GM12892 (cell line): ENCODE measurements at places on chromosomes 13 and 19.

- no peak for DNase-seq
These were observed 95.5 kb downstream of the OXGR1 start for GRCh38 chr13:96898646-96899254.

DNA sequence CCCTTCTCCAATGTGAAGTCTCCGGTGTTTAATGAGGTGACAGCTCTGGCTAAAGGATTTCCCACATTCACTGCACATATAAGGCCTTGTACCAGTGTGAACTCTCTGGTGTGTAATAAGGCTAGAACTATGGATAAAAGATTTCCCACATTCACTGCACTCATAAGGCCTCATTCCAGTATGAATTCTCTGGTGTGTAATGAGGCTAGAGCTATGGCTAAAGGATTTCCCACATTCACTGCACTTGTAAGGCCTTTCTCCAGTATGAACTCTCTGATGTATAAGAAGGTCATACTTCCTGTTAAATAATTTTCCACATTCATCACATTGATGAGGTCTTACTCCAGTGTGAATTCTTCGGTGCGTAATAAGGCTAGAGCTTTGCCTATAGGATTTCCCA, 5.9 kb downstream of the ZNF256 start:
- DNase-seq: no peak

DNA sequence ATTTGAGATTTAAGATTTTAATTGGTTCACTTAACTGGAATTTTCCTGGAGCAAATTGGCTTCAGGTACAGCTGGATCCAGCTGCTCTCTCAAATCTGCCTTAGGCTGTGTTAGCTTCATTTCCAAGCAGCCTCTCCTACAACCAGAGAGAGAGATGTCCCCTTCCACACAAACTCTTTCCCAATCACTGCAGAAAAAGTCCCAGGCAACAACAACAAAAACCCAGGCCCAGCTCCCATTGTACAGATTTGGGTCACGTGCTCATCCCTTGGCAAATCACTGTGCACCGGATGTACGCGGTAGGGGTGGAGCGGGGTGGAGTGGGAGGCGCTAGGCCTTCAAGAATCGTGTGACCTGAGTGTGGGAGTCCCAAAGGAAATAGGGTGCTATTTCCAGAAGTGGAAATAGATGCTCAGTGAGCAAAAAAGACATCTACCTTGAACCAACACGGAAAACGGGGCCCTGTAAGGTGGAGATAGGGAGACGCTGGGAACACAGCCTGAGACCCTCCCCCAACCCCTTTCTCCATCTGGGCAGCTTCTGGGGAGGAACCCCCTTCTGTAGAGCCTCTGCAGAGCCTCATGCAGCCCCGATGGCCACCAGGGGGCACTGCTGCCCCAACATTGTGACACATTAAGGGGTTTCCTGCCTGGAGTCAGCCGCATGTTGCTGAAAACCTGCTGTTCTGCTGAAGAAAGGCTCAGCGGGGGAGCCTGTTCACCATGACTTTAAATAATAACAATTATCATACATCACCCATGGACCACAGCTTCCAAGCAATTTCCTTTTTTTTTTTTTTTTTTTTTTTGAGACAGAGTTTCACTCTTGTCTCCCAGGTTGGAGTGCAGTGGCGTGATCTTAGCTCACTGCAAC, 25.4 kb downstream of the HPN start:
- DNase-seq: peak; percentile 82

GRCh38 chr13:46526100-46526735, 26.8 kb upstream of the LRCH1 start:
- no peak for DNase-seq

DNA sequence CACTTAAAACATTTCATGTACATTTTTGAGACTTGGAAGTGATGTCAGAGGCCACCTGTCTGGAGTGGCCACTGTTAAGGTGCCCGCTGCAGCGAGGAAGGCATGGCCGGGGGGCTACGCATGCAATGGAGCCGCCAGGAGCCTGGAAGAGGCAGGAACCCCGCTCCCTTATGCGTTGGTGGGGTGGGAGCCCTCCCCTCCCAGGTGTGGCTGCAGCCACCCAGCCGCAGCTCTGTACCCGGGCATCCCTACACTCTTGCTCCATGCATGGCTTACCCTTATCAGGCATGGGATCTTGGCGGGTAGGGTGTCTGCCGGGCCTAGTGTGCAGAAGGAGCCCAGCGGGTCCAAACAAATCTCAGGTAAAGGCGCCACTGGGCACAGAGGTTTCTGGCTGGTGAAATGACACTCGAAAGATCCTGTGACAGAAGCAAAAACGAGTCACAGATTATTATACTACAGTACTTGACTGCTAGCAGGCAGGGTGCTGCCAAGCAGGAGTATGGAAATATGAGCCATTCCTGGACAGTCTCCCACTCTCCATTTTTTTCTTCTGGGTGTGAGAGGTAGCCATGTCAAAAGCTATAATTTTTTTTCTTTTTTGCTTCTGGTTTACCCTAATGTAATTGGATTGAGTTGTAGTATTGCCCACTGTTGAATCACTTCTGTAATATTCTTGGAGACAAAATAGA, 1606.3 kb upstream of the MIR17HG start:
- DNase-seq: no peak
